ENCODE measurements at places on chromosomes 11 and 22.
A peak's percentile ranks its signal among the peaks of the same experiment; 100 is the strongest.

DNA sequence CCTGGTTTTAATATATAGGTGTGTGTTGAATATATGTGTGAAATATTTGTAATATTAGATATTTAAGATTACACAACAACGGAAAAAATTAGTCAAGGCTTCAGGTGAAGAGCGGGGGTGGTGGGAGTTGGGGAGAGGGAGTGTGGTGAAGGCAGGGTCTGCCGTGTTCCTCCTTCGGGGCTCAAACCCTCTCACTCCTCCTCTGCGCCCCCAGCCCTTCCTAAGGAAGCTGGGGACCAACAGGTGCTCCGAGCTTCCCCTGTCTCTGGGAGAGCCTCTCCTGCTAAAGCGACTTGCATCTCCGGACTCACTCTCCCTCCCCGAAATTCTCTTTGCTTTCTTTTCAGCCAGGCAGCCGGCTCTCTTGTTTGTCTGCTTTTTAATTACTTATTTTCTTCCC is 960 bp upstream of the CADM1 start:
- DNase-seq, result no peak

GRCh38 chr11:79485694-79486093 is 44.9 kb upstream of the TENM4 start:
- no peak for DNase-seq

DNA sequence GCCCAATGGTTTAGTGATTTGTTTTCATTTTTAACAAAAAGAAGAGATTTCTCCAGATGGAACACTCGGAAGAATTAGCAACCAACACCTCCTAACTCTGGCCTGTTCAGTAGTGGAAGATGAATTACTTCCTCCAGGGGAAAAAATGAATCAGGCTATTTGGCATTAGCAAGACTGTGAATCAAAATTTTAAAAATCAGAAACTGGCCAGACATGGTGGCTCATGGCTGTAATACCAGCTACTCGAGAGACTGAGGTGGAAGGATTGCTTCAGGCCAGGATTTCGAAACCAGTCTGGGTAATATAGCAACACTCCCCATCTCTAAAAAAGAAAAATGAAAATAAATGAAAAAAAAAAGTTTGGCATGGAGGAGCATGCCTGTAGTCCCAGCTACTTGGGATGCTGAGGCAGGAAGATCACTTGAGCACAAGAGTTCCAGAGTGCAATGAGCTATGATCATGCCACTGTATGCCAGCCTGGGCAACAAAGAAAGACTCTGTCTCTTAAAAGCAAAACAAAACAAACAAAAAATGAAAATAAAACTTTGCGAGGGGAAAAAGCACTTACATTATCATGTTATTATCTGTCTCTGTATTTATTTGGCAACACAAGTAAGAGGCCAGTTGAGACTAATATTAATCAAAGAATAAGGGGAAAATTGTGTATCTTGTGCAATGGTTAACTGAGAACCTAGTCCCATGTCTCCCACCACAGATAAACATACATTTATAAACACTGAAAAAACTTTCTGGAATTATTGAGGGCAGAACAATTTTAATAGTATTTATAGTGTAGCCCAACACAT is 796.3 kb upstream of the ANO3 start:
- no peak for DNase-seq

DNA sequence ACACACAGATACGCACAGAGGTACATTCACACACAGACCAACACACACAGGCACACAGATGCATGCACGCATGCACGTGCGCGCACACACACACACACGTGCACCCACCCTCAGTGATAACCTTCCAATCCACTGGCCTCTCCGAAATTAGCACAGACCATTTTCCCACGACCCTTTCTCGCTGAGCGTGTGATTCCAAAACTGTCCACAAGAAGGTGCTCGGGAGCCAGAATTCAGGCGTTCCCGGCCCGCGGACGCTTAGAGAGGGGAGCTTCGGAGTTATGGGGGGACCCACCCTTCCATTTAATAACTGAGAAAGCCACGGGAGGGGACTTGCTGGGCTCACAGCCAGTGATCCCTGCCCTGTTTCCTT is 33.8 kb upstream of the SLC35C1 start:
- DNase-seq, result peak; percentile 5

DNA sequence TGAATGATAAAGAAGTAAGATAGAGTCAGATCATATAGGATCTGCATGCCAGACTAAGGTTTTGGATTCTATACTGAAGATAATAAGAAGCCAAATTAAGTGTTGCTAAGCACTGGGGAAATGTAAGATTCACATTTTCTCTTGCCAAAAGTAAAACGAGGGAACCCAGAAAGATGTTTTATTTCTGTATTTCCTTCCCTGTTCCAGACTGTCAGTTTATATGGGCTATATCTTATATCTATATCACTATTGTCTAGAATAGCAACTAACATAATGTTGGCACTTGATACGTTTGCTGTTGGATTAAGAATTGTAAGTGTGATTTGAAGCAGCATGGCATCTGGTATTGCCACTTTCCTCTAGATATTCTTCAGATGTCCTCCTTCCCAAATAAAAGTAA is 8.3 kb downstream of the OR52E6 start:
- DNase-seq, result no peak

DNA sequence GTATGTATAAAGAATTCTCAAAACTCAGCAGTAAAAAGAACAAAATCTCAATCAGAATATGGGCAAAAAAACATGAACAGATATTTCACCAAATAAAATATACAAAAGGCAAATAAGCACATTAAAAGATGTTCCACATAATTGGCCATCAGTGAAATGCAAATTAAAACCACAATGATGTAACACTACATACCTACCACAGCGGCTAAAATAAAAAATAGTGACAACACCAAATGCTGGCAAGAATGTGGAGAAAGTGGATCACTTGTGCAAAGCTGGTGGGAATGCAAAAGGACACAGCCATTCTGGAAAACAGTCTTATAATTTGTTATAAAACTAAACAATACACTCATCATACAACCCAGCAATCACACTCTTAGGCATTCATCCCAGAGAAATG is 38.3 kb upstream of the ACER3 start:
- DNase-seq, result no peak

DNA sequence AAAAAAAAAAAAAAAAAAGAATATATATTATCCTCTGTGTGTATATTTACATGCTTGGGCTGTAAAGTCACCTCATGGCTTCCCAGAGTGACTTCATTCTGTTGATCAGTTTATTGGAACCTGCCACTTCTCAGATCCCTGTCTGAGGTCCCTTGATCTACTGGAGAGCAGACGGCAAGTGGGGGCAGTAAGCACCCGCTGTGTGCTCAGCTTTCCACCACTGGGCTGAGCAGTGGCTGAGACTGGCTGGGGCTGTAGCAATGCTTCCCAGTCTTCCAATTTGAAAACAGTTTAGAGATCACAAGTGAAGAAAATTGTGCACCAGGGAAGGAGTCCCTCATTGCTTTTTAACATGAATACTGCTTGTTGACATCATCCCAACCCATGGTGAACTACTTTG is 6.9 kb upstream of the RBM4B start:
- DNase-seq, result no peak

DNA sequence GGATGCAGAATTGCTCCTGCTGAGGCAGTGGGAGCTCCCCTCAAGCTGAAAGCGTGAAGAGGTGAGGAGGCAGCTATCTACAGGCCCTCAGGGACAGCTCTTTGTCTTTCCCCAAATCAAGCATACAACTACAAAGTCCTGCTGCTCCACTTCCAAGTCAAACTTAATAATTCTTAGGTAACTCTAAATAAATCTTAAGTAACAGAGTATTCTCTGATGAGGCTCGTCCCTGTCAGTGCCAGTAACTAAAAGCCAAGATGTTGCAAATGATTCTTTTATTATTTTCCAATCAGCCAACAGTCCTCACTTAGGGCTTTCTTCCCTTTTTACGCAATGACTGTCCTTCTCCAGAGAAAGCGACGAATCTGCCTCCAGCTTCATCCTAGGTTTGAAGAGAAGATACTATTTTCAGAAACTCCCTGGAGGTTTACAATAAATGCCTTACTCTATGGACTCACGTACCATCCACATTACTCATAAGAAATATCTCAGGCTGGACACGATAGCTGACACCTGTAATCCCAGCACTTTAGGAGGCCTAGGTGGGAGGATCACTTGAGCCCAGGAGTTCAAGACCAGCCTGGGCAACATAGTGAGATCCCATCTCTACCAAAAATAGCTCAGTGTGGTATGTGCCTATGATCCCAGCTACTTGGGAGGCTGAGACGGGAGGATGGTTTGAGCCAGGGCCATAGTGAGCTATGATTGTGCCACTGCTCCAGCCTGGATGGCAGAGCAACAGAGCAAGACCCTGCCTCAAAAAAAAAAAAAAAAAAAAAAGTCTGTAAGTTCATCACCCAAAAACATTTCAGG is 3.1 kb upstream of the C22orf39 start:
- no peak for DNase-seq

DNA sequence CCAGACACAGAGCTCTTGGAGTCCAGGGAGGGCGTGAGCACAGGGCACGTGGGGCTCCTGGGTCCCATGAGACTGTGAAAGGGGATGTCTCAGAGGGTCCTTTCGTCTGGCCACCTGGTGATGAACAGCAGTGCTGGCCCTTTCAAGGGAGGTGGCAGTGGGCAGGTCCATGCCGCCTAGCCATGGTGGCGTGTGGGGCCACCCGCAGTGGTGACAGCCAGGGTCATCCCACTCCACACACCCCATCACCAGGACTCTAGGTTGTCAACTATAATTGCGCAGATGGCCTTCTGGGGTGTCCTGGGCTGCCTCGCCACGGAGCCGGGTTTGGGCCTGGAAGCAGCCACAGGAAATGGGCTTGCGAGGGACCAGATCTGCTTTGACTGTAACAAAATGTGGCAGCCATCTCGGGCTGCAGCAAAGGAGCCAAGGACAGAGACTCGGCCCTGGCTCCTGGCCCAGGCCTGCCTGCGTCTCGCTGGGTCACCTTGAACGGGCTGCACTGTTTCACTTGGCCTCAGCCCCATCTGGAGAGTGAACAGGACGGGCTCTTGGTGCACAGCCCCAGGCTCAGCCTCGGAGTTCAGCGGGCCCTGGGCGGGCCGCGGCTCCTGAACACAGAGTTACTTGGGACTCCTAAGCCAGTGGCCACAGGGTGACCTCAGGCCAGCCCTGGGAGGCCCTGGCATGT is 1350.5 kb downstream of the BRD1 start:
- DNase-seq, result no peak

GRCh38 chr11:79122759-79123158 is 318.1 kb downstream of the TENM4 start:
- no peak for DNase-seq

- DNase-seq, result peak; percentile 35
Measured at GRCh38 chr22:25754527-25755202, 12.7 kb downstream of the MYO18B start.

GRCh38 chr11:76047231-76047630 is 159.1 kb downstream of the WNT11 start:
- DNase-seq, result no peak

DNA sequence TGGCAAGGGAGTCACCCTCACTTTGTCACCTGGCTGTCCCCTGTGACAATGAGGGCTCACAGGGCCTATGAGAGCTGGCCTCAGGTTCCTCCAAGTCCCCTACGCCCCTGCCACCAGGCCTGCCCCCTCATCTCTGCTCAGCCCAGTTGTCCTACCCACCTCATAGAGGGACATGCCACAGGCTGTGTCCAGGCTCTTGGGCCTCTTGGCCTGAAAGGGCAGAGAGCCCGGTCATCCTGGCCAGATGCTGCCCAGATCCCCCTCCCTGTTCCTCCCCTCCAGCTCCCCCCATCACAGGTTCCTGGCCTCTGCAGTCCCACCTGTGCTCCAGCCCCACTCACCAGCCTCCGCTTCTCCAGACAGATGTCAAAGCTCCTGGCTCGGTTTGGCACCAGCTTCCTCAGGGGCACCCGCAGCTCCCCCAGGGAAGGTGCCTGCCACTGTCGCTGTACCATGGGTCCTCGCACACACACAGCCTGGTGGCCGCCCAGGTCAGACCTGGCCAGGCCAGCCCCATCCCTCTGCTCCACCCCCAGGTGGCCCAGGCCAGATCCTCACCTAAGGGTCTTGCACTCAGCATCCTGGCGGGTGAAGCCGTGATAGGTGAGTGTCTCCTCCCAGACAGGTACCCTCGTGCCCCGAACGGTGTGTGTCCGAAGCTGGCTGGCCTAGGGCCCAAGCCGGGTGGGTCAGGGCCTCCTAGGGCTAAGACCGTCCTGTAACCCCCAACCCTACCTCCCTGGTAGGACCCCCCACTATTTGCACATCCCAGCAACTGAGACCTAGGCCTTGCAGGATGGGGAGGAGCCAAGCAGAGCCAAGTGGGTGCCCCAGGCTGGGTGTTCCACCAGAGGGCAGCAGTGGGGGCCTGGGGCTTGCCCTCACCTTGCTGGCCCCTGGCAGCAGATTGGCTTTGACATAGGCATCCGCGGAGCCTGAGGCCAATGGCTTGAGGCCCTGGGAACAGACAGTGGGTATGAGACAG is 8.3 kb downstream of the NDUFV1 start:
- DNase-seq, result no peak

GRCh38 chr11:78733031-78733430 is 158.4 kb upstream of the NARS2 start:
- no peak for DNase-seq

GRCh38 chr11:92850296-92850826 is 119.1 kb upstream of the MTNR1B start:
- no peak for DNase-seq

GRCh38 chr22:50293441-50294318 is 13.8 kb downstream of the PLXNB2 start:
- DNase-seq, result no peak
